Uterus (tissue), 4 donors: ENCODE measurements at places on chromosomes 6 and 20. TPM values are rescaled to one million over a fixed set of nuclear protein-coding genes. Genes with fewer than 3 reads are reported as not detected.

Gene SIRPA
- total RNA-seq, result 28.5 TPM

Gene BPIFB4
- total RNA-seq, result not detected

DNA sequence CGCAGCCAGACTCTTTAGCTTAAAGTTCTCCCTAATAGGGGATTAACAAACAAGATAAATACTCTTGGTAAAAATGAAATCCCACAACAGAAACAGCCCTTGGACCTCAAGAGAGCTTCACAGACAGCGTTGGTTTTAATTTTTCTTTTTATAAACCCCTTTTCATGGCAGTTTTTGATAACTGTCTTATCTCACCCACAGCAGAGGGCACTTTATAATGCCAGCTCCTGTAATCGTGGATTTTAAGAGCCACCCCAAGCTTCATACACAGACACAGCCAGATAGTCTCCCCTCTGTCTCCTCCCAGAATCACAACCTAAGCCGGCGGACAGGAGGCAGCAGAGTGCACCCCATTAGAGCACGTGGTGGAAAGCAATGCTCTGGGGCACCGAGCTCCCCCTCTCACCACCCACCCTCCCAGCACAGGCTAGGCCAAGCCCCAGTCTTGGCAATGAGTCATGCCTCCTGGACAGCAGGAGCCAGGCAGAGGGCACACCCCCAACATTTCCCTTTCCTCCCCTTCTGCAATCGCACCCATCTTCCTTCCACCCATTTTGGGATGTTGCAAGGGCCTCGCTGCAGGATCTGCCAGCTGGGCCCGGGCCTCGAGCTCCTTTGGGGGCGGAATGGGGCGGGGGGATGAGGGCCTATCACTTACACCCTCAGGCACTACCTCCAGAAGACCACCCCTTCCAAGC, 2.4 kb downstream of the JAG1 start:
- peak overlapping the region; percentile 72 for H3K4me3 ChIP-seq
- DNase-seq, result peak; percentile 86
- no peaks in the 10 kb centered on the region for H3K27me3 ChIP-seq
- H3K27ac ChIP-seq, result peak overlapping the region; percentile 100
- H3K36me3 ChIP-seq, result no peaks in the 10 kb centered on the region

GRCh38 chr6:1838604-1839213, 229.0 kb downstream of the FOXC1 start:
- no peak for DNase-seq
- H3K27me3 ChIP-seq, result no peaks in the 10 kb centered on the region

Gene DCBLD1
- total RNA-seq, result 15.5 TPM

GRCh38 chr6:166441325-166442078, 58.8 kb upstream of the MPC1 start:
- no peak overlapping the region for H3K27ac ChIP-seq
- H3K27me3 ChIP-seq, result no peaks in the 10 kb centered on the region
- no peaks in the 10 kb centered on the region for H3K4me1 ChIP-seq
- H3K36me3 ChIP-seq, result no peaks in the 10 kb centered on the region
- DNase-seq, result no peak

GRCh38 chr6:157381631-157382621, 936 bp downstream of the ZDHHC14 start:
- peak overlapping the region; percentile 96 for H3K27ac ChIP-seq
- peak overlapping the region; percentile 88 for H3K4me3 ChIP-seq
- DNase-seq, result peak; percentile 72

GRCh38 chr20:19527509-19527908, 230.5 kb upstream of the RIN2 start:
- no peaks in the 10 kb centered on the region for H3K36me3 ChIP-seq
- no peak for DNase-seq
- no peaks in the 10 kb centered on the region for H3K4me1 ChIP-seq
- H3K4me3 ChIP-seq, result no peak overlapping the region
- H3K27ac ChIP-seq, result no peak overlapping the region

DNA sequence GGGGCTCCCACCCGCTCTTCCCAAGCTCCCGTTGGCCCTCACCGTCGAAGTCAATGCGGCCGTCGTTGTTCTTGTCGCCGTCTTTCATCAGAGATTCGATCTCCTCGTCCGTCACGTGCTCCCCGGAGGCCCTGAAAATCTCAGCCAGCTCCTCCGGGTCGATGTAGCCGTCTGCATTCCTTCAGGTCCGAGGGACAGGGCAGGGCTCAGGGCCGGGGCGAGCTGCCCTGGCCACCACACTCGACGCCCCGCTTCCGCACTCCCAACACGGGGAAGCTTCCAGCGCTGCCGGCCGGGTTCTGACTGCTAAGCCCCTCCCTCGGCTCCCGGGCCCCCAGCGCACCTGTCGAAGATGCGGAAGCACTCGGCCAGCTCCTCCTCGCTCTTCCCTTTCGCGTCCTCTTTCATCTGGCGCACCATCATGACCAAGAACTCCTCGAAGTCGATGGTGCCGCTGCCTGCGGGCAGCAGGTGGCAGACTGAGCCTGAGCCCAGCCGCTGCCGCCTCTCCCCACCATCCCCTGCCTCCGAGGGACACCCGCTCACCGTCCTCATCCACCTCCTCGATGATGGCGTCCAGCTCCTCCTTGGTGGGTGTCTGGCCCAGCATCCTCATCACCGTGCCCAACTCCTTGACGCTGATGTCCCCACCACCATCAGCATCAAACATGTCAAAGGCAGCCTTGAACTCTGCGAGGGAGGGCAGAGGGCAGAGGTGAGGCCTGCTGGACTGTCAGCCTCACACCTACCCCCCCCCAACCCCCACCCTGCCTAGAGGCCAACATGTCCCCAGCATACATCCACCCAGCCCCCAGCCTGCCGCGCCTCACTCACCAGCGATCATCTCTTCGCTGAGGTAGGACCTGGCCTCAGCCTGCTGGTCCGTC, 2.9 kb downstream of the TNNC2 start:
- no peak overlapping the region for H3K27ac ChIP-seq
- DNase-seq, result no peak
- H3K36me3 ChIP-seq, result no peaks in the 10 kb centered on the region
- no peak overlapping the region for H3K4me3 ChIP-seq
- peaks cover 8% of the 10 kb centered on the region for H3K4me1 ChIP-seq

Gene ATG5
- total RNA-seq, result 81.5 TPM

DNA sequence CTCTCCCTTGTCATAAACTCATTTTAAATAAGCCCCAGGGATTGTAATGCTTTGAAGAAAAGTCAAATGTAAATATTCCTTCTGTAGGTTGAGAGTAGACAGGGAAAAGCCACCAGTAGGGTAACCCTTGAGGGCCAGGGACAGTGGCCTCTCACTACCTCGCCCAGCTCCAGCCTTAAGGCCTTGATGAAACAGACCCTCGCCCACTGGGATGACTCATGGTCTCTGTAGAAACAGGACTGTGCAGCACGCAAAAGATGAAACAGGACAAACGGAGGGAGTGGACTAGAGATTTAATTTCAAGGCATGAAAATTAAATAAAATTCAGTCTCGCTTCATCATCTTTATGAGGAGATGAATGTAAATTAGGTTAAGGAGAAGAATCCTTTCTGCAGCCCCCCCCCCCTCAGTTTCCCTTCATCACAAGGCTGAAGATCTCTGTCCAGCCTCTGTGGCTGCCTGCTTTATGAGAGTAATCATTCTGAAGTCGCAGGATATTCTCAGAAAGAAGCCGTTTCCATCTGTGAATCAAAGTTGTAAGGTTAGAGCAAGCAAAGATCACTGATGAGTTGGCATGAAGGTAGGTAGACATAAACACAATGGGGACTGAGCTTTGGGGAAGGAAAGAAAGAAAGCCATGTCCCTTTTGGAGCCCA, 60.4 kb downstream of the TMEM200A start:
- no peaks in the 10 kb centered on the region for H3K4me1 ChIP-seq
- H3K36me3 ChIP-seq, result no peaks in the 10 kb centered on the region
- H3K27me3 ChIP-seq, result no peaks in the 10 kb centered on the region
- no peak overlapping the region for H3K4me3 ChIP-seq

Gene PTK6
- under 0.01 TPM for total RNA-seq
